ENCODE measurements at places on chromosomes 7 and 10. TPM values are rescaled to one million over a fixed set of nuclear protein-coding genes. Genes with fewer than 3 reads are reported as not detected.

DNA sequence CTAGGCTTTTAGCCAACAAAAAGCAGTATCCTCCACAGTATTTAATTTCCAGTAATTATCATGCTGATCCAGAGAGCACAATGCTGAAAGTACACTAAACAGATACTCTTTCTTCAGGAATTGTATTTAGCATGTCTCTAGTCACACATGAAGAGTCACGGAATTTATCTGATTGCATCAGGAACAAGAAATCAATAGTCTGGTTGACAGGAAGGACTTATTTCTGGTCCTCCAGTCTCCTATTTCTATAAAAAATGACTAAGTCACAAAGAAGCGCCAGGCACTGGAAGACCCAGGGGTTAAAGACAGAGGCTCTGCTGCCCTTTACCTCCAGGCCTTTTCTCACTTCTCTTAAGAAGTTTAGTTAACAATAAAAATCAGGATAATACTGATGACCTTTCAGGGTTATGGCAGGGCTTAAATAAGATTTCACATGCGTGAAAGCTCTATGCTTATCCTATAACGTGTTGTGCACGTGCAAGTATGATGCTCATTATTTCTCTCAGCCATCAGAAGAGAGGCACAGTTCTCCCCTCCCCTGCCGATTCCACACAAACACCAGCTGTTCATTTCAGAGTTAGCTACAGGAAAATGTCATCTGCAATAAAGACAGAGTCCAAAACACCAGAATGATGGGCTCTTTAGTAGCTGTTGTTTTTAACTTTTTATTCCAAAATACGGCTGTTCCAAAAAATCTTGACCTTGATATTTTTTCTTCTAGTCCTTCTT lies 36.9 kb downstream of the SLC26A4 start:
- no peak for DNase-seq

- DNase-seq, result no peak
Observed at GRCh38 chr7:65475040-65475726, 101.5 kb downstream of the ZNF92 start.

GRCh38 chr10:122237331-122237990 lies 33.6 kb upstream of the BTBD16 start:
- DNase-seq, result no peak

- no peak for DNase-seq
Observed at GRCh38 chr7:112476390-112477052, 4.3 kb upstream of the LSMEM1 start.

Gene EN2
- 0.08 TPM for polyA plus RNA-seq

Measured in heart left ventricle (tissue), 16 donors.